ENCODE measurements at places on chromosomes 5 and 9.

DNA sequence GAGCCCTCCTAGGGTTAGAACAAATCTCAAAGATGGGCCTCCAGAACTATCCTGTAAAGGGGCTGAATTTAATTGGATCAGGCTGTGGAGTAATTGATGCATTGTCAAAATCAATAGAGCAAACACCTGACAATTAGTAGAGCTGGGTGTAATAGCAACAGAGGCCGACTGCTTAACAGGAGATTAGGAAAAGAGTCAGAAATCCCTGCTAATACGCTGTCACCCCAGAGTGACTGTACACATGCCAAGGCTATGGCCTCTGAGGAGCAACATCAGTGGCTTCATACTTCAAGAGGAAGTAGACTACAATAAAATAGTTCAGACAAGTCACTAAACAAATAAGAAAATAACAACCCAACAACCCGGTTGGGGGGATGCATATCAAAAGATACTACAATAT lies 18.7 kb upstream of the GRPEL2 start:
- DNase-seq, result no peak

DNA sequence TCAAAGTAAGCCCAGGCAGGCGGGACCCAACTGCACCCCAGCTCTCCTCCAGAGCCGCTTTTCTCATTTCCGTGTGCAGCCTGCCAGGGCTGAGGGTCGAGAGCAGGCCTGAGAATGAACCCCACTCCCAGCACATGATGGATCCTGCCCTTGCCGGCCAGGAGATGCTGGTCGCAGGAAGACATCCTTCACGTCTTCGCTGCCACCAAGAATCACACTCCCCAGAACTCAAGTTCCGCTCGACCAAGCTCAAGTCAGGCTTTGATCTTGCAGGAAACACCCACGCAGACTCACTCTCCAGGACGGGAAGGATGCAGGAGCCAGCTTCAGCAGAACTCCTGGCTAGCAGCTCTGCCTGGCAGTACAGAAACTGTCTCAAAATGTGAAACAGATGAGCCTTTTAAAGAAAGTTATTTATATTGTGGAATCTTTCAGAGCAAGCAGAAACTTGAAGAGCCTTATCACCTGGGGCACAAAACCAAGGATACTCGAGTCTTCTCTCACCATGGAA lies 102.4 kb downstream of the ROR2 start:
- DNase-seq, result no peak

GRCh38 chr5:172554562-172554961 lies 86.5 kb upstream of the NEURL1B start:
- no peak for DNase-seq

DNA sequence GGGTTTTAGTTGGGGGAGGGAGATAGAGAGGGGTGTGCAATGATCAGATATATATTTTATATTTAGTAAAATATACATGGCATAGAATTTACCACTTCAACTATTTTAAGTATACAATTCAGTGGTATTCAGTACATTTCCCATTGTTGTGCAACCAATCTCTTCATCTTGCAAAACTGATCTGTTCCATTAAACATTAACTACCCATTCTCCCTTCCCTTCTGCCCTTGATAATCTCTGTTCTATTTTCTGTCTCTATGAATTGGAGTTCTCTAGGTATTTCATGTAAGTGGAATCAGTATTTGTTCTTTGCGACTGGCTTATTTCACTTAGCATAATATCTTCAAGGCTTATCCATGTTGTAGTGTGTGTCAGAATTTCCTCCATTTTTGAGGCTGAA lies 38.6 kb downstream of the TGFBI start:
- DNase-seq, result no peak

GRCh38 chr5:88883059-88883835 lies at the start of gene MEF2C:
Gene MEF2C, minus strand, starts transcription at chr5:88883184. Its CDS starts 59,396 bp downstream, at chr5:88823788.
- no peak for DNase-seq

GRCh38 chr9:107249131-107249533 lies 33.9 kb upstream of the RAD23B start:
- DNase-seq, result no peak

DNA sequence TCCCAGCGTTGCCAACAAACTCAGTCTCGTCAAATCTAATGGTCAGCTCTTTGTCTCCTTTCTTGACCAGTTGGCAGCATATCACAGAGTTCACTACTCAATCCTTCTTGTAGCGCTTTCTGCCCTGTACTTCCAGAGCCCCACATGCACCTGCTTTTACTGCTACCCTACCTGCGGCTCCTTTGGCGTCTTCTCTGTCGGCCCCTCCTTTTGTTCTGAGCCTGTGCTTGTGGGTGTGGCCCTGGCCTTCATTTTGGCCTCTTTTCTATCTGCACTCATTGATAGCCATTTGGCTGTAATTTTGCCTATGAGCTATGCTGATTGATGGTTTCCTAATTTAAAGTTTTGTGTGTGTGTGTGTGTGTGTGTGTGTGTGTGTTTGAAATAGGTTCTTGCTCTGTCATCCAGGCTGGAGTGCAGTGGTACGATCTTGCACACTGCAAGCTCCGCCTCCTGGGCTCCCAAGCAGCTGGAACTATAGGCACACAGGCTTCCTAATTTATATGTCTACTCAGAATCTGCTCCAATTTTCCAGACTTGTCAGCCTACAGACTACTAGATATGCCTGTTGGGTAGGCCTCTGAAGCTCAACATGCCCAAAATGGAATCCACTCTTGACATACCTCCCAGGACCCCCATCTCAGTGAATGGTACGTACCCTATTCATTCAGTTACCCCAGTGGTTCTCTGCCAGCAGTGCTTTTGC lies 32.3 kb downstream of the ARPC5L start:
- DNase-seq, result no peak

GRCh38 chr9:93237540-93237939 lies 53.6 kb downstream of the WNK2 start:
- DNase-seq, result no peak

- DNase-seq, result no peak
Observed at GRCh38 chr5:132476876-132477781, 13.4 kb downstream of the IRF1 start.

GRCh38 chr5:113294311-113295110 lies 140.3 kb downstream of the TSSK1B start:
- DNase-seq, result peak; percentile 48

- DNase-seq, result no peak
Observed at GRCh38 chr5:126778675-126779403, 1.9 kb downstream of the LMNB1 start.

DNA sequence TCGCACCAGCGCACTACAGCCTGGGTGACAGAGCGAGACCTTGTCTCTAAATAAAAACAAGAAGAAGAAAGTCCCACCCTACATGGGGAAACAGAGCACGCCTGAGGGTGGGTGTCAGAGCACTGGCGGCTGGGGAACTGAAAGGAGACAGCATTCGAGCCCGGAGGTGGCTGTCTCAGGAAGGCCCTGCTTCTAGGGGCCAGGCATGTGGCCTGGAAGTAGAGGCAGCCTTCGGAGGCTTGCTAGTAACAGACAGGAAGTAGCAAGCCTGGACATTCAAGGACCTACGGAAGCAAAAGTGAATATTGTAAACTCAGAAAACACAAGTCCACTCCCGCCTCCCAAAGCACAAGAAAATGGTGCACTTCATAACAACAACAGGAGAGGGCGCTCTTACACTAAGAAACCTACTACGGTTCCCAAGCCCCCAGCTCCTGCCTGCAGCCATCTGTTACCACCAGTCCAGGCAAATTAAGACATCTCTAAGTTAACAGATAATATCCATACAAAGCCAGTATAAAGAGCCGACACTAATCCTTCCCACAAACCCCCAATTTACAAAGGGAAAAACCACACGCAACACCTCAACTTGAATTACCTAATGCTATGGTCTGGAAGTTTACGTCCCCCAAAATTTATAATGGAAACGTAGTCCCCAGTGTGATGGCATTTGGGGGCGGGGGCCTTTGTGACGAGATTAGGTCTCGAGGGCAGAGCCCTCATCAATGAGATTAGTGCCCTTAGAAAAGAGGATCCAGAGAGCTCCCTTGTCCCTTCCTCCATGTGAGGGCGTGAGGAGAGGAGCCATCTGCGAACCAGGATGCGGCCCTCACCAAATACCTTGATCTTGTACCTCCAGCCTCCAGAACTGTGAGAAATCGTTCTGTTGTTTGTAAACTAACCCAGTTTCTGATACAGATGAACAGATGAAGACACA lies 7.7 kb downstream of the RASGEF1C start:
- DNase-seq, result no peak

DNA sequence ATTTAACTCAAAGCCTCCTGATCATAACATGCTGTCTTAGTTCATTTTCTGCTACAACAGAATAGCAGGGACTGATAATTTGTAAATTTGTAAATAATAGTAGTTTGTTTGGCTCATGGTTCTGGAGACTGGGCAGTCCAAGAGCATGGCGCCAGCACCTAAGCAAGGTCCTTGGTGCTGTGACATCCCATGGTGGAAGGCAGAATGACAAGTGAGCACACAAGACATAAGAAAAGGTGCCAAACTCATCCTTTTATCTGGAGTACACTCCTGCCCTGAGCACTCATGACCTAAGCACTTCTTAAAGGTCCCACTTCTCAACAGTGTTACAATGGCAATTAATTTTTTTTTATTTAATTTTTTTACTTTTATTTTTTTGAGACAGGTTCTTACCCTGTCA lies 16.1 kb downstream of the UBE2B start:
- no peak for DNase-seq

- no peak for DNase-seq
Observed at GRCh38 chr9:108783326-108783725, 72.5 kb downstream of the ACTL7B start.

- no peak for DNase-seq
Observed at GRCh38 chr5:147965715-147966114, 59.4 kb upstream of the C5orf46 start.

GRCh38 chr9:131704141-131704983 lies 35.5 kb downstream of the RAPGEF1 start:
- no peak for DNase-seq

- DNase-seq, result no peak
Observed at GRCh38 chr5:160450164-160450932, 28.7 kb downstream of the PTTG1 start.

DNA sequence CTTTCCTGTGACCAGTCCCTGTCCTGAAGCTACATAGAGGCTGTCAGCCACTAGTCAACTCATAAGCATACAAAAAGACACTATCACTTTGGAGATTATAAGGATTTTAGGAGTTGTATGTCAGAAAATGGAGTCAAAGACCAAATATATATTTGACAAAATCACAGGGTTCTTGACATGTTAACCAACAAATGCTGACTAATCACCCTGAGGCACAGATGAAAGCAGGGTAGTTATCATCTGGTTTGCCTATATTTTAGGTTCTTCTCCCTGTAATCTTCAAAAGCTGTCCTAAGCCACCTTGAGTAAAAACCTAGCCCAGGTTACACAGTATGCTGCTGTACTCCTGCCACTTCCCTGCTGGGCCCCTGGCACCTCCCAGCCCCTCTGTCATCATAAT lies 64.7 kb upstream of the ERCC6L2 start:
- no peak for DNase-seq

DNA sequence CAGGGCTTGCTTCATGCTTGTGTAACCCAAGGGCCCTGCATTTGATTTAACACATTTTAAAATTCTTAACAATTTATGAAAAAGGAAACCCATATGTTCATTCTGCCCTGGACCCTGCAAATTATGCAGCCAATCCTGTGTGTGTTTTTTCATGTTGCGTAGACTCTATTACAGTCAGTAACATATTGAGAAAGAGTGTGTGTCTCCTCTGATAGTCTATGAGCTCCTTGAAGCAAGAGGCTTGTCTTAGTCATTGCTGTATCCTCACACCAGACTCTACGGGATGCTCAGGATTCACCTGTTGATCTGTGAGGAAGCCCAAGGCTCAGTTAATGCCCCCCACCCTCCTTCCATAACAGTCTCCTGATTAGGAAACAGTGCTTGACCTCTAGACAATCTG lies 177.3 kb upstream of the DMAC1 start:
- DNase-seq, result no peak

GRCh38 chr9:89850153-89850552 lies 245.3 kb downstream of the GADD45G start:
- no peak for DNase-seq

GRCh38 chr9:16032799-16033198 lies 480.0 kb downstream of the CCDC171 start:
- no peak for DNase-seq

- no peak for DNase-seq
Observed at GRCh38 chr5:149217803-149218155, 53.9 kb upstream of the AFAP1L1 start.

DNA sequence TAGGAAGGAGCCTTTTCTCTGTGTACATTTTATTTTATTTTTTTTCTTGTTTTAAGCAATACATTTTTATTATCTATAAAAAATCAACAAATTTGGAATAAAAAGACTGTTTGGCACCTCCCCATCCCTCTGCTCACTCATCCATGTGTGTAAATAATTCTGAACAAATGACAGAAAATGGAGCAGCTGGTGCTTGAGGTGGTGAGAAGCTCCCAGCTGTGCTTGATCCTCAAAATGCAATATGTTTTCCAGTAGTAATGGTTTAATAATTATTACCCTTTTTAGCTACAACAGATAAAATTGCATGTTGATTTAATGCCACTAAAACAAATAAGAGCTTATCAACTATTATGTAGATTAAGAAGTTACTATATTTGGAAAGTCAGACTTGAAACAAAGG lies 132.5 kb downstream of the CDH18 start:
- no peak for DNase-seq

DNA sequence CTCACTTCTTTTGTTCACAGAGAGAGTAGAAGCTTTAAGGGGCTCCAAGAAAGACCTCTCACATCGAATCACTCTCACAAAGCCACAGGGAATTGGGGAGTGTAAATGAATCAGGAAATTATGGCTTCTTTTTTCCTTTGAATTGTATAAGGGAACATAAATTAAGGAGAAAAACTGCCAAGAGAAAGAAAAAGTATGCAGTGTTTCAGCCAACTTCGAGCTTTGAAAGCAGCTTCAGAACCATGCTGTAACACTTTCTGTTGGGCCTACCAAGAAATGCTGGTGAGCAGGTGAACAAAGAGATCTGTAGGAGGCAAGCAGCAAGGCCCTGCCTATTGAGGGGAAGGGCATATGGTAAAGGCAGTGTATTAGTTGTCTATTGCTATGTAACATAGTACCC lies 33.4 kb upstream of the CTNNA1 start:
- no peak for DNase-seq
